NCI-H2029 treated with DMSO at 0.1 percent for 48 hours (cell line): ENCODE measurements at places on chromosomes 1 and 21.

DNA sequence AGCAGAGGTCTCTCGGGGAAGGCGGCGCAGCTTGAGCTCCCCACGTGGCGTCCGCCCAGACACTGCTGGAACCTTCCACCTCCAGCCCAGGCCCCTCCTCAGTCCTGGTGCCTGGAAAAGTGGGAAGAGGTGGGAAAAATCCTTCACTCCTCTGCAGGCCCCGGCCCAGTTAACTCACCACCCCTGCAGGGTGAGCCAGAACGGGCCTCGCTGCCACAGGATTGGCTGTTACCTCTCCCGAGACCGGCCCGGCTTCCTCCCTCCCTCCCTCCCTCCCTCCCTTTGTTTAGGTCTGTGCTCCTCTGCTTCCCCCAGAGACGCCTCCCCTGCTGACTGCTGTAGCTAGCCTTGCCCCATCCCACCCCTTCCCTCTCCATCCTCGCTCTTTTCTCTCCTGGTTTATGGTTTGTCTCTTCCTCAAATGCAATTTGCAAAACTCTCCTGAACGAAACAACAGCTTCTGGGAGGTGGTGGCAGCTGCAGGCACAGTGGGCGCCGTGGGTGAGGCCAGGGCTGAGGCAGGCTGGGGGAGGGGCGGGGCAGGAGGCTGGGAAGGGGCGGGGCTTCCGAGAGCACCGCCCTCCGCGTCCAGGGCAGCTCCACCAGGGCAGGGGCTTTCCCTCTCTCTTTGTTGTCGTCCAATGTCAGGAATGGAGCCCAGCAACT, 6.5 kb downstream of the CAPN9 start:
- DNase-seq = peak; percentile 65

DNA sequence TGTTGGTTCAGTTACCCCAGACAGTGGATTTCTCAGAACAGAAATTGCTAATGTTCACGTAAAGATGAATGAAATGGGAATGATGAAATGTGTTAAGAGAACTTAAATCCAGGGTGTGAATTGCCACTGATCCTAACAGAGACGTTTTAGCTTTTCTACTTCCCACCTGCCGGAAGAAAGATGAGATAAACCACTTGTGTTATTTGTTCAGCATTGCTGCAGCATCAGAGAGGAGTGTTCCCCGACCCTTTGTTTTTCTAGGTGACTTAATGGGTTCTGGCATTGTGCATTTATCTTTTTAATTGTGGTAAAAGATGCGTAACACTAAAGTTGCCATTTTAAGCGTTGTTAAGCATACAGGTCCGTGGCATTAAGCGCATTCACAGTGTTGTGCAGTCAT, 122.3 kb downstream of the GALNT2 start:
- DNase-seq = peak; percentile 90

DNA sequence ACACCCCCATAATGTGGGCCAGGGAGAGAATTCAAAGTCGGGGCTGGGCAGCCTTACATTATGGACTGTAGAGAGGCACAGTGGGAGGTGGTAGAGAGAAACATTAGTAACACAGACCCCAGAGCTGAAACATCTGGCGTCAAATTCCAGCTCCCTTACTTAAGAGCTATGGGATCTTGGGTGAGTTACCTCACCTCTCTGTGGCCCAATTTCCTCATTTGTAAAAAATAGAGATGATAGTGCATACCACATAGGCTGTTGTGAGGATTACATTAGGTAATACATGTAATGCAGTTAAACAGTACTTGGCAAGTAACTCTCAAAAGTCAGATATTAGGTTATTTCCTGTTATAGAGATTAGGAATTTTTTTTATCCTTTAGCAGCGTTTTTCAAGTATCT, 160.5 kb upstream of the KIAA0040 start:
- no peak for DNase-seq

- DNase-seq = no peak
Observed at GRCh38 chr1:53458634-53459033, 565 bp upstream of the DMRTB1 start.

GRCh38 chr1:244291236-244292201, 160.2 kb downstream of the ADSS2 start:
- DNase-seq = no peak

DNA sequence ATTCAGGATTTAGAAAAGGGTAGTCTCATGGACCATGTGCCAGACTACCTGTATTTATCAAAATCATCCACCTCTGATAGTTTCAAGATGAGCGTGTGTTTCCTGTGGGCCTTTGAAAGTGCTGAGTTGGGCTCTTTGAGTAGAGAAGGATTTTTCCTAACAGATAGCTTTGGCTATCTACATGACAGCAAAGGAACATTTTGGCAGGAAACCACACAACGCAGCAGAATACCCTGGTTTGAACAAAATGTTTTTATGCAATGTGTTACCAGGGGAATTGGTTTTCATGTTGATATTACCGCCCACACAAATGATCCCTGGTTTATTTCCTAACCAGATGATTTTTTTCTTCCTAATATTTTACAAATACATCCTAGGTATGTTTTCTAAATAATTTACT, 431.4 kb downstream of the NEGR1 start:
- no peak for DNase-seq

GRCh38 chr1:244367399-244368114, 84.2 kb downstream of the ADSS2 start:
- DNase-seq = no peak

DNA sequence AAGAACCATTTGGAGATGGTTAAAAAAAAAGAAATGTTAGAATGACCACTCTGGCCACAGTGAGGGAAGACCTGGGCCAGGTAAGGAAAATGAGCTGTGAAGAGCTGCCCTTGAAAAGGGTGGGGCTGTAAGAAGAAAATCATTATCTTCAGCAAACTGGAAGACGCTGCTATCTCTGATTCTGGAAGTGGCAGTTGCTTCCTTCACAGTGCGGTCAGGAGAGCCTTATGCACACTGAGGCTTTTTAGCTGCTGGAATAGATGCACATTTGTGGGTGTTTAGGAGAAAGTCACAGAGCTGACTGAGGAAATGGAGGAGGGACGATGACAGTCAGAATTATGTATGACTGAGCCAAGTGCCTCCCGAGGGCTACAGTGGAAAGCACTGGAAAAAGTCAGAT, 91.6 kb downstream of the TBX19 start:
- DNase-seq = no peak

GRCh38 chr1:119531606-119532323, 24.8 kb downstream of the HSD3B1 start:
- no peak for DNase-seq
